Neural crest cell (in vitro differentiated cells): ENCODE measurements at places on chromosomes 7 and 10.

- DNase-seq, result no peak
- H3K27ac ChIP-seq, result no peak overlapping the region
These were observed 97.0 kb upstream of the FAM20C start for GRCh38 chr7:95180-95862.

GRCh38 chr7:30091491-30091912 is 43.3 kb upstream of the MTURN start:
- H3K27me3 ChIP-seq, result no peaks in the 10 kb centered on the region
- peaks cover 31% of the 10 kb centered on the region for H3K36me3 ChIP-seq
- no peak overlapping the region for H3K27ac ChIP-seq
- no peak overlapping the region for H3K4me3 ChIP-seq

GRCh38 chr7:80089366-80089765 is 45.3 kb upstream of the GNAI1 start:
- no peak overlapping the region for H3K27ac ChIP-seq
- peaks cover 5% of the 10 kb centered on the region for H3K4me1 ChIP-seq
- no peaks in the 10 kb centered on the region for H3K27me3 ChIP-seq
- no peak for DNase-seq
- no peaks in the 10 kb centered on the region for H3K36me3 ChIP-seq

DNA sequence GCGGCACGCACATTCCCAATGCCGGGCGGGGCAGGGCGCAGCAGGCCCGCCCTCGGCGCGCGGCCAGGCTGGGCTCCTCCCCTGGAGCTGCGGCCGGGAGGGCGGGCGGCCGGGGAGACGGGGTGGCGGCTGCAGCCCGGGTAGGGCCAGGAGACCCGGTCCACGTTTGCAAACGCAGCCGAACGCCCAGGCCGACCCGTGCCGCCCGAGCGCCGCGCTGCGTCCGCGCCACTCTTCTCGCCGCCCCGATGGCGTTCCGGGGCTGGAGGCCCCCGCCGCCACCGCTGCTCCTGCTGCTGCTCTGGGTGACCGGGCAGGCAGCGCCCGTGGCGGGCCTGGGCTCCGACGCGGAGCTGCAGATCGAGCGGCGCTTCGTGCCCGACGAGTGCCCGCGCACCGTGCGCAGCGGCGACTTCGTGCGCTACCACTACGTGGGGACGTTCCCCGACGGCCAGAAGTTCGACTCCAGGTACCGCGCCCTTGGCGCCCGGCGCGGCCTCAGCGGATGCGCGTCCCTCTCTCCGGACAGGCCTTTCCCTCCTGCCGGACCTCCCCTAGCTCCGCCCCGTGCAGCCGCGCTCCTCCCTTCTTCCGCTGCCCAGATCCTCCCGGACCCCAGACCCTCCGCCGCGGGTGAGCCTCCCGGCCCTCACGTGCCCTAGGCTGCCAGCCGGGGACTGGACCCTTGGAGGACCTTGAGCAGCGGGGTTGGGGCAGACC is at the start of gene FKBP9:
FKBP9 (plus strand) TSS at position 115 of the 720 bp plus-strand sequence; CDS start at position 249, 134 bp downstream.
- H3K4me1 ChIP-seq, result peaks cover 21% of the 10 kb centered on the region
- H3K27ac ChIP-seq, result no peak within 1 kb of the TSS

DNA sequence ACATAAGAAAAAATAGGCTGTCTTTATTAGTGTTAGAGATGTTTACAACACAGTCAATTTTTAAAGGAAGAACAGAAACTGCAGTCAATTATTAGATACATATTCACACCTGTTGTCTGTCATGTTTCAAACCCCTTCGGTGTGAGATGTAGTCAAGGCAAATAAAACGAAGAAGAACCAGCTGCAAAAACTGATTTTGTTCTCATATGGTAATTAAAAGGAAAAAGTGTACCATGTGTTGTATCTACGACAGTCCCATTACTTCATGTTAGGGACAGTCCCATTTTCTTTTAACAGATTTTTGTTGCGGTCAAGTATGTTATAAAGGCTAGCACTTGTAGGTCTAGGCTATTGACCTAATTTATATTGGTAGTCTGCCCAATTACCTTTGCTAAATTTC is 149.4 kb downstream of the LRRN3 start:
- no peak overlapping the region for H3K27ac ChIP-seq
- no peak overlapping the region for H3K4me3 ChIP-seq
- H3K27me3 ChIP-seq, result no peaks in the 10 kb centered on the region
- no peak for DNase-seq

DNA sequence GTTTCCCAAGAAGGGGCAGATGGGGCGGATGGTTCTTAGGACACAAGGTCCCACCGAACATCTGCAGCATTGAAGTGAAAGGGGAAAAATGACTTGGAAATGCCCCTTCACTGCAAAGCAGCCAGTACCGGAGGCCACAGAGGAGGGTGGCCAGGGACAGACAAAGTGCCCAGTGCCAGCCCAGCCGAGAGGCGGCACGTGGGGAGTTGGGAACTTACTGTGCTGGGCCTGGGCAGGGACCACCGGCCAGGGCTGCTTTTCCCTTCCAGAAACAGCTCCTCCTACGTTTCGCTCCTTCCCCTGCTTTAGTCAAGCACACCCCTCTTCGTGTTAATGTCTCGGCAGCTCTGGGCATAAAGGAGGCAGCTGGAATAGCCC is 129.2 kb downstream of the TNS3 start:
- no peaks in the 10 kb centered on the region for H3K27me3 ChIP-seq
- no peaks in the 10 kb centered on the region for H3K36me3 ChIP-seq
- no peak overlapping the region for H3K27ac ChIP-seq
- DNase-seq, result no peak
